ENCODE measurements at places on chromosomes 16 and 17.

DNA sequence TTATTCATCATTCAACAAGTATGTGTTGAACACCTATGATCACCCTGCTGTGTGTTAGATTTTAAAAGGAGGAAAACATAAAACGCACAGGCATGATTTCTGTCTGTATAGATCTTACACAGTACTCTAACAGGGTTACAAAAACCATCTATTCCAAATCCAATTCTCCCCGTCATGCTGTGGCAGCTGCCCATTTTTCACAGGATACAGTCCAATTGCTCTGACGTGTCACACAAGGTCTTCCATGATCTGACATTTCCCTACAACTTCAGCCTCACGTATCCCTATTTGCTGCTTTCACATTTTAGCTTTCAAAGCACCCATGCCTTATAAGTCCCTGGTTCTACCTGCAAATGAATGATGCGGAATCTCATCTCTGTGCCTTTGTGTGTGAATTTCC, 67.0 kb upstream of the CNTNAP4 start:
- no peak for DNase-seq

- peak; percentile 56 for DNase-seq
Observed at GRCh38 chr17:42548070-42548837, 4.5 kb upstream of the HSD17B1 start.

DNA sequence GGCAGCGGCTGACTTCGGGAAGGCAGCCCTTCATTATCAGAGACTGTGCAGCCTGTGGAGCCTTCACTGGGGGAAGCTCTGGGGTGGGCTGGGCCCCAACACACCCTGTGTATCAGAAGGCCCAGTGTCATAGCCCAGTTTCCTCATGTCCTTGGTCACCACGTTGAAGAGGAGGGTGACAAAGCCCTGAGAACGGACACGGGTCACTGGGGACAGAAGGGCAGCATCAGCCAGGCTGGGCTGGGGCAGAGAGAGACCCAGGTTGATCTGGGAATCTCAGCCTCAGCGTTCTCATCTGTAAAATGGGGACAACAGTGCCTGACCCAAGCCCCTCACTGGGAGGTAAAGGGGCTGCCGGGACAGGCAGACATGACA, 19.3 kb downstream of the B9D1 start:
- no peak for DNase-seq

DNA sequence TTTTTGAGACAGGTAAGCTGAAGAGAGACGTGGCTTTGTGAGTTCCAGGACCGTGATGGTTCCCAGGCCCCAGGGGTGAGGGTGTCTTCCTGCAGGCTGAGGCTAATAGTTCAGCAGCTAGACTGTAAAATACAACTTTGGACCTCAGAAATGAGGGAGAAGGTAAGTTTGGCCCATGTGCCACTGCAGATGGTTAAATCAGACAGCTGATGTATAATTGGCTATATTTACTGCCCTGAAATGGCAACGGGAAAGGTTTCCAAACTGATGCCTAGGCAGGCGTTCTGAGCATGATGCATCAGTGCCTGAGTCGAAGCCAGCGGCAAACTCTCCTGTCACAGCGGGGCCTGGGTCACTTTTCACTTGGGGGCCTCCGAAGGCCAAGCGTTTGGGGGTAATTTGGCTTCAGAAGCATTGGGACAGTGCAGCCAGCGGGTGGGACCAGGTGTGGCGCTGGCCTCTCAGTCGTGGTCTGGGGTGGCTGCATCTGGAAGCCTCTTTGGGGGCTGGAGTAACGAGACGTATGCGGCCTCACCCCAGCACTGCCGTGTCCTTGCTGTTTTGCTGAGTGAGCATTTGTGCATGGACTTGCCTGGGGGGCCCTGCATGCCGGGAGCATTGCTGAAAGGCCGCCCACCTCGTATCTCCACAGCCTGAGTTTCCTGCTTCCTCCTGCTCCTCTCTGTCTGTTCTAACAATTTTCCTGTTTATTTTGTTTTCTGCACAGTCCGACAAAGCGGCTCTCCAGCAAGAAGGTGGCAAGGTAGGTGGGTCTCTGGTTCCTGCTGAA, 31.2 kb upstream of the CAPN15 start:
- no peak for DNase-seq

- DNase-seq = no peak
Observed at GRCh38 chr17:17435323-17435722, 41.5 kb upstream of the MED9 start.

DNA sequence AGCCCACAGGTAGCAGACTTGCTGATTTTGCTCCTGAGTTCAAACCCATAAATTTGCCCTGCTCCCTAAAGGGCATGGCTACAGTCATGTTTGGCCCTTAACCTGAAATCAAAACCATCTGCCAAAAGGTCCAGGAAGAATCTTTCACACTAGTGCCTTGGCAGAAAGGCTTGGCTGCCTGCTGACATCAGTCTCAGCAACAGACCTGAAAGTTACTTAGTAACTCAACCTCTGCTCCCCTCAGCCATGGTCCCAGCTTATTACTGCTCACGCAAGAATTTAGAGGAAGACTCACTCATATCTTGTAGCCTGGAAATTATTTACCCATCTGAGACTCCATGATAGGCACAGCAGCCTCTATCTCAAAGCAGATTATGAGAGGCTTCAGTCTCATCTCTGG, 98.0 kb upstream of the KIF2B start:
- DNase-seq = no peak

GRCh38 chr16:70630960-70631745, 15.2 kb upstream of the IL34 start:
- DNase-seq = no peak

DNA sequence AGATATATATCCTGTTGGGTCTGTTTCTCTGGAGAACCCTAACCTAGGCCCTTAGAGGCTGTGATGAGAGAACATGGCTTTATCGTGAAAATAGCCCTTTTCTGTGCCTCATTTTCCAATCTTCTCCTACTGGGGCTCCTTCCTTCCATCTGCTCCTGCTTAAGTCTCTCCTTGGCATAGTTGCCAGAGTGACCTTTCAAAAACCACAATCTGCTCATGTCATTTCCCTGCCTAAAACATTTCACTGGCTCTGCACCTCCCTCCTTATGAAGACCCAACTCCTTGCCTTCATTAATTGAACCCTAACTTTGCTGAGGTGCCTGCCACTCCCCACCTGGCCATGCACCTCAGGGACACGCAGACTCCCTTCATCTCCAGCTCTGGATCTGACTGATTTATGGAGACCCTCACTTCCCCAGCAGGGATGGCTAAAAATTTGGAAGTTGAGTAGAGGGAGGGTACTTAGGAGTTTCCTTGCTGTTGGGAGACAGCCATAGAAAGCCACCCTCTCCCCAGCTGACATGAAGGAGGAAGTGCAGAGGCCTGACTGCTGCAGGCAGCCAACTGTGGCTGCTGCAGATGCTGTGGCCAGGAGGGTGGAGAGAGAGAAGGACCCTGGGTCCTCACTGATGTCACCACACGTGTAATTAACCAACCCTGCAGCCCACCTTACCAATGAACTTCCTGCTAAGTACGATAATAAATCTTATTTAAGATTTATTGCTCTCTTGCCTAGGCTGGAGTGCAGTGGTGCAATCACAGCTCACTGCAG, 6.3 kb upstream of the GGA2 start:
- no peak for DNase-seq

- no peak for DNase-seq
Observed at GRCh38 chr16:87674419-87674818, 72.1 kb downstream of the JPH3 start.

GRCh38 chr16:35506018-35506897, 2046.8 kb downstream of the TP53TG3F start:
- peak; percentile 66 for DNase-seq

DNA sequence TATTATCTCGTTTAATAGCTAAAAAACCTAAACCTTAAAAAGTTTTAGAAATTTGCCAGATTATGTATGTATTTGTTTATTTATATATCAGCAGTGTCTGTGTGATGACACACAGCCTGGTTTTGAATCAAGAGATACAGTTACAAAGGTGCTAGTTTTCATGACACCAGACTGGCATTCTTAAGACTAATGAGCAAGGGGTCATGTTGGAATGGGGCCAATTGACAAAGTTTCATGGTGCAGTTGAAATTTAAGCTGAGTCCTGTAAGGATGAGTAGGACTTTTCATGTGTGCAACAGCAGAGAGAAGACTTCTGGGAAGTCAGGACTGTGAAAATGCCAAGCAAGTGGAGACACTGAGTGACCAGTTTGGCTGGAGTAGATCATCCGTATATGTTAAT, 3.2 kb upstream of the KRT10 start:
- DNase-seq = no peak

DNA sequence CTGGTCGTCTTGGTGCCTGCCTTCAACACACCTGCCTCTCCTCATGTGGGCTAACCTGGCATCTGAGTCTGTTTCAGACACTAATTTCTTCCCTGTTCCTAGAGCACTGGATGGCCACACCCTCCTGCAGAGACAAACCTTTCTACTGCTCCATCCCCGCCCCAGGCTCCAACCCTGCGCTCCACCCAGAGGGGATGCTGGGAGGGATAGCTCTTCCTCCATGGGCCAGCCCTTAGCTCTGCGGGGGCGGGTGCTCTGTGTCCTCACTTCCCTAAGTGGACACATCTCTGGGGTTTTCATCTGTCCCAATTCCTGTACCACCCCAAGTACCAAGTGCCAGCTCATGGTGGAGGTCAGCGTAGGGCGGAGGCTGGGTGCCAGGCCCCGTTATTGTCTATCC, 11.0 kb upstream of the CRISPLD2 start:
- no peak for DNase-seq

GRCh38 chr17:7014995-7015958, 2.9 kb downstream of the RNASEK start:
- no peak for DNase-seq

GRCh38 chr16:1290860-1291575, 18.4 kb upstream of the UBE2I start:
- DNase-seq = no peak

DNA sequence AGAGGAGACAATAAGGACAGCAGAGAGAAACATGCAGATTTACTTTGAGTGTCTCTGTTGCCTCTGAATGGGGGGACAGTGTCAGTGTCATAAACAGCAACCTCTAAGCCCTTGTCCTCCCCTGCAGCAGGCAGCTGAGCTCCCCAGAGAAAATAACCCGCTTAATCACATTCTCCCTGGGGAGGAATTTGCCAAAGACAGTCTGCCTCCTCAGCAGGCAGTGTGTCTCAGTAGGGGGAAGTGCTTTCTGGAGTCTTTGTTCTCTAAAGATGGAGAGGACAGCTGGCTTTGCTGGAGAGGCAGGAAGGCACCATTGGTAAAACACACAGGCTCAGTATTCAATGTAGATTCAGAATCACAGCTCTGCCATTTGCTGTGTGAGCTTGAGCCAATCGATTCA, 16.1 kb downstream of the TEKT5 start:
- DNase-seq = no peak
